CD8-positive, alpha-beta memory T cell (primary cell): ENCODE measurements at places on chromosomes 2 and 18. TPM values are rescaled to one million over a fixed set of nuclear protein-coding genes. Genes with fewer than 3 reads are reported as not detected.

SERPINB10 gene
- total RNA-seq = not detected

MC2R gene
- not detected for total RNA-seq

SLC11A1 gene
- 2.1 TPM for total RNA-seq

CCDC74B gene
- 0.84 TPM for total RNA-seq

LIMS2 gene
- 6.1 TPM for total RNA-seq

GRCh38 chr2:201915446-201915845, 109.1 kb downstream of the CDK15 start:
- no peaks in the 10 kb centered on the region for H3K27me3 ChIP-seq
- H3K27ac ChIP-seq = no peak overlapping the region
- H3K4me3 ChIP-seq = no peak overlapping the region
- DNase-seq = no peak
- no peaks in the 10 kb centered on the region for H3K4me1 ChIP-seq

- DNase-seq = no peak
- H3K4me3 ChIP-seq = no peak overlapping the region
- no peaks in the 10 kb centered on the region for H3K27me3 ChIP-seq
- no peak overlapping the region for H3K27ac ChIP-seq
- no peaks in the 10 kb centered on the region for H3K36me3 ChIP-seq
Measured at GRCh38 chr18:6078877-6079276, 183.6 kb upstream of the TMEM200C start.

DNA sequence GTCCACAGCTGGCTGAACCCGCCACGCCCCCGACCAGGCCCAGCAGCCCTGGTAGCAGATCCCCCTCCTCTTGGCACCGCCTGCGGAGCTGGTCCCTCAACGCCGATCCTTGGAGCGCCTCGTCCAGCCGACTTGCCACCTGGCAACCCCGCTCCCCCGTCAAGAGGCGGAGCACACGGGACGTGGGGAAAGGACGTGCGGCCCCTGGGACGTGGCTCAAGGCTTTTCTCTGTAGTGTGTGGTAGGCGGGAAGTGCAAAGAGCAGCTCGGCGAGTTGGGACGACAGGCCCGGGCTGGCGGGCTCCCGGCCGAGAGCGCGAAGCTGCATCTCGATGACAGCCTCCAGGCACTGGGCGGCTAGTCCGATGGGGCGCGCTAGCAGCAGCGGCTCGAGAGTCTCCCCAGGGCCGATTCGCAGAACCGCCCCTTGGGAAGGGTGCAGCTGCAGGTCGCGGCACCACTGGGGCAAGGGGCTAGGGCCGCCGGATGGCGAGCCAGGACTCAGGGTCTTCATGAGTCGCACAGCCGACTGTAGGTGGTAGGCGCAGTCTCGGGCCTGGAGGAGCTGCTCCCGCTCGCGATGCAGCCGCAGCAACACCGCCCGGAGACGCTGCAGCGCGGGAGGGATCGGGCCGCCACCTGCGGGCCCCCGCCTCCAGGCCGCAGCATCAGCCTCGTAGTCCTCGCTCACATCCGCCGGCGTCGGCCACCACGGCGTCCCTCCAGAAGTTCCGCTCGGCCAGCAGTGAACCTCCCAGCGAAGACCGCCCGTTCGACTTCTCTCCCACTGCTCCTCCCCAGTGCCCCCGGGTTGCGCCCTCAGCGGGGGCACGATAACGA, 617 bp downstream of the CCDC142 start:
- peak overlapping the region; percentile 89 for H3K27ac ChIP-seq
- no peaks in the 10 kb centered on the region for H3K27me3 ChIP-seq
- peaks cover 11% of the 10 kb centered on the region for H3K36me3 ChIP-seq
- DNase-seq = no peak
- H3K4me1 ChIP-seq = peaks cover 25% of the 10 kb centered on the region

DNA sequence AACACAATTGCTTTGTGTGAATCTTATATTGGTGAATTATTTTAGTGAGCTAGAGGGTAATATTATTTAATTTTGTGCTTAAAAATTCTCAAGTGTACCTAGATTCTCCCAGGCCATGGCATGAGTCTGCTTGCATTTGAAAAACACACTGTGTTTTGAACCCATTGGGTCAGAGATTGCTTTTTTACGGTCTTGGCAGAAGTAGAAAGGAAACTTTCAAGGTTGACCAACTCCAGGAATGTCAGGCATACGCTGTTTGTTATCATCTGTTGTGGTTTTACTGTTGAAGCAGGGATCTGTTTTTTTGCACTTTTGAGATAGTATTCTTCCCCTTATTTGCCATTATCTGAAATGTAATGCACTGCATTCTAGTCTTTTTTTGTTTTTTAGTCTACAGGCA, 377.4 kb downstream of the RPRM start:
- no peak overlapping the region for H3K27ac ChIP-seq
- DNase-seq = no peak
- H3K36me3 ChIP-seq = no peaks in the 10 kb centered on the region
- no peak overlapping the region for H3K4me3 ChIP-seq
- no peaks in the 10 kb centered on the region for H3K27me3 ChIP-seq

DNA sequence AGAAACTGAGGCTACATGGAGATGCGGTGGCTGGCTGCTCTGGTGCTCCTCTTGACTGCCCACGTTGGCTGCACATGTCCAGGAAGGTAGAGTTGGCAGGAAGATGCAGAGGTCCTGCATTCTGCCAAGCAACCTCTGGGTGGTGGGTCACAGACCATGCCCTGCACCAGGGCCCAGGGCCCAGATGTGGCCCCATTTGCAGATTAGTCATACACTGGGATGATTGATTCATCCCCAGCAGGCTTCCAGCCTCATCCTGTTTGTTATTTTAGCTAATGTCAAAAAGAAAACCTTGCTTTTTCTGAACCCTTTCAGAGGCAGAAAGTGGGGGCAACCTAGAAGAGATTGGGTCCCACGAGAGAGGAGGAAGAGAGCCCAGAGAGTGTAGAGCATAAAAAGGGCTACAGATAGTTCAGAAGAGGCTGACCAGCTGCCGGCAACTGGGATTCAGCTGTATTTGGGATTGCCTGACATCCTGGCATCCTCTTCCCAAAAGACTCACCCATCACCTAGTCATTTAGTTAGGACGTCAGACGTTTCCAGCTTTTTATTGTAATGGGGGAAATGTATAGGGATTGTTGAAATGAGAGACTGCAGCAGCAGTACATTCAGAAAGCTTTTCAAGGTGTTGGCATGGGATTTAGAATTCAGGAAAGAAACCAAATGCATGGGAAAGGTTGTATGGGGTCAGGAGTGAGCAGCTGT, 101.9 kb downstream of the CTIF start:
- DNase-seq = no peak
- H3K4me3 ChIP-seq = no peak overlapping the region
- no peaks in the 10 kb centered on the region for H3K36me3 ChIP-seq
- no peaks in the 10 kb centered on the region for H3K4me1 ChIP-seq
- H3K27me3 ChIP-seq = no peaks in the 10 kb centered on the region

DNA sequence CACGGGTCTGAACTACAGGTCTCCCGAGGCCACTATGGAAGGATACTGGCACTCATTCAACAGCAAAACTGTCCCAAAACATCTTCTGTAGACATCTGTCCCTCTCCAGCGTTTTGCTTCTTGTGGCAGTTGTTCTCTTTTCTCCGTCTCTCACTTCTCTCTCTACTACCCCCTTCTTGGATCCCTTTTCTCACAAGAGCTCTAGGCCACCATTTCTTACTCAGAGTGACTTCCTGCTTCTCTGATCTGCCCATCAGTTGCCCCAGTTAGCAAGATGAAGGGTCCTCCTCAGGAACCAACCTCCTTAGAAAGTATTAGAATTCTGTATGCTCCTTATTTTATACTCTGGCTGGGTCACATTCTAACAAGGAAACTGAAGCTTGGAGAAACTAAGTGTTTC, 32.6 kb downstream of the BCL2 start:
- H3K36me3 ChIP-seq = no peaks in the 10 kb centered on the region
- H3K27me3 ChIP-seq = no peaks in the 10 kb centered on the region
- H3K27ac ChIP-seq = no peak overlapping the region

- H3K4me3 ChIP-seq = no peak overlapping the region
- H3K27ac ChIP-seq = no peak overlapping the region
- no peaks in the 10 kb centered on the region for H3K36me3 ChIP-seq
- DNase-seq = no peak
- no peaks in the 10 kb centered on the region for H3K4me1 ChIP-seq
- H3K27me3 ChIP-seq = no peaks in the 10 kb centered on the region
Measured at GRCh38 chr2:173680574-173680973, 284.6 kb downstream of the SP3 start.

GRCh38 chr2:58339548-58340243, 98.6 kb upstream of the FANCL start:
- H3K4me3 ChIP-seq = no peak overlapping the region
- DNase-seq = no peak
- H3K27ac ChIP-seq = no peak overlapping the region
- no peaks in the 10 kb centered on the region for H3K4me1 ChIP-seq
- no peaks in the 10 kb centered on the region for H3K27me3 ChIP-seq

GRCh38 chr18:25288340-25288938, 63.5 kb downstream of the ZNF521 start:
- H3K4me1 ChIP-seq = no peaks in the 10 kb centered on the region
- no peak for DNase-seq
- no peaks in the 10 kb centered on the region for H3K36me3 ChIP-seq
- no peaks in the 10 kb centered on the region for H3K27me3 ChIP-seq
- no peak overlapping the region for H3K27ac ChIP-seq

GRCh38 chr18:68596016-68596415, 118.9 kb downstream of the TMX3 start:
- no peak overlapping the region for H3K4me3 ChIP-seq
- no peaks in the 10 kb centered on the region for H3K4me1 ChIP-seq
- H3K27me3 ChIP-seq = no peaks in the 10 kb centered on the region
- H3K36me3 ChIP-seq = no peaks in the 10 kb centered on the region
- no peak for DNase-seq
- H3K27ac ChIP-seq = no peak overlapping the region

- H3K36me3 ChIP-seq = no peaks in the 10 kb centered on the region
- no peak for DNase-seq
- H3K27me3 ChIP-seq = no peaks in the 10 kb centered on the region
- H3K4me1 ChIP-seq = peaks cover 44% of the 10 kb centered on the region
- H3K4me3 ChIP-seq = no peak overlapping the region
Measured at GRCh38 chr2:201411421-201411820, 39.8 kb downstream of the TRAK2 start.

DNA sequence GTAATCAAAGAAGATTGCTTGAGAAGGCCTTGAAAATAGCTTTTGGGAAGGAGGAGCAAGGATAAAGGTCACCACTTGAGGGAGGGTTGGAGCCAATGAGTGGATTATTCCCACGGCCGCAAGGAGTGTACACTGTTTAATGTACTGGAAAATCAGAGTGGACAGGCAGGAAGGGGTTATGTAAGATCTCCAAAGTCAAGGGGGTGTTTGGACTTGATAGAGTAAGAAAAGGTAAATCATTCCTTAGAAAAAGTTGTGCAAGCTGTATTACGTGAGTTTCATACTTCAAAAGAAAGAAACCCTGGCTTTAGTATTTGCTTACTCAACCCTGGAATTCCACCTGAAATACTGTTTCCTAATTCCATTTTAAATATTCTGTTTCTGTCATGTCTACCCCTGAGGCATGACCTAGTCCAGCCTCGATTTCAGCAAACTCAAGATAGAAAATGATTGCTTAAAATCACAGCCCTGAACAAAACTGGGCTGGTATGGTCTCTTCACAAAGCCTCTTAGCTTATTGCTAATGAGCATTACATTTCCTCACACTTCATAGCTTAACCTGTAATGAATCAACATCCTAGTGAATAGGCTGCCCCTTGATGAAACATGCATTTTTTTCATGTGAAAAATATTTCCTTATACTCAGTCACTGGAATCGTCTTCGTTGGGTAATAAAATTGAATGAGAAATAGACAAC, 1.1 kb downstream of the MREG start:
- DNase-seq = no peak
- no peaks in the 10 kb centered on the region for H3K27me3 ChIP-seq
- peaks cover 38% of the 10 kb centered on the region for H3K4me1 ChIP-seq
- H3K4me3 ChIP-seq = peak overlapping the region; percentile 59
- H3K36me3 ChIP-seq = no peaks in the 10 kb centered on the region

GRCh38 chr18:36099311-36099710, 29.8 kb downstream of the SLC39A6 start:
- no peak for DNase-seq
- no peaks in the 10 kb centered on the region for H3K36me3 ChIP-seq

- no peak for DNase-seq
- H3K36me3 ChIP-seq = no peaks in the 10 kb centered on the region
- H3K4me1 ChIP-seq = no peaks in the 10 kb centered on the region
- H3K27ac ChIP-seq = no peak overlapping the region
- H3K4me3 ChIP-seq = no peak overlapping the region
- no peaks in the 10 kb centered on the region for H3K27me3 ChIP-seq
Measured at GRCh38 chr2:129347486-129348217, 631.8 kb upstream of the RAB6C start.
